ENCODE measurements at places on chromosomes 5 and 9. TPM values are rescaled to one million over a fixed set of nuclear protein-coding genes. Genes with fewer than 3 reads are reported as not detected.

The NSG2 gene
- total RNA-seq, result 671 TPM

The LAMC3 gene
- total RNA-seq, result 2.7 TPM

The SH2D3C gene
- 5.4 TPM for total RNA-seq

The IFNA2 gene
- not detected for total RNA-seq

The CCDC171 gene
- 21.1 TPM for total RNA-seq

The IFNB1 gene
- not detected for total RNA-seq

The MORN5 gene
- total RNA-seq, result 1.7 TPM

The C7 gene
- 4.4 TPM for total RNA-seq
